Activated CD4-positive, alpha-beta T cell treated with anti-CD3 and anti-CD28 coated beads, Interleukin-2, amount 10 ng/mL, durations not matched to agents 7 days and 5 days (primary cell): ENCODE measurements at places on chromosomes 7 and 10. TPM values are rescaled to one million over a fixed set of nuclear protein-coding genes. Genes with fewer than 3 reads are reported as not detected.

Gene CACNB2
- total RNA-seq = not detected

Gene MOGAT3
- not detected for total RNA-seq

Gene MGAM2
- total RNA-seq = not detected

Gene TMEM140
- 27.7 TPM for total RNA-seq

Gene NKX6-2
- total RNA-seq = not detected

Gene WIPF3
- not detected for total RNA-seq

Gene ANXA8
- 0.30 TPM for total RNA-seq

Gene MARVELD1
- total RNA-seq = 1.3 TPM

Gene UNCX
- not detected for total RNA-seq

Gene CDK14
- not detected for total RNA-seq

Gene ZNF777
- 15.1 TPM for total RNA-seq

Gene DGKB
- total RNA-seq = not detected

Gene MRC1
- not detected for total RNA-seq

Gene ANXA8L1
- 0.15 TPM for total RNA-seq

Gene NPY4R2
- total RNA-seq = not detected

Gene ZMYND11
- total RNA-seq = 44.3 TPM

Gene THSD7A
- total RNA-seq = not detected

Gene NPM3
- total RNA-seq = 30.3 TPM

Gene CYP2W1
- total RNA-seq = not detected

Gene MPLKIP
- total RNA-seq = 38.4 TPM

Gene GIMAP7
- 239 TPM for total RNA-seq

Gene TRIL
- not detected for total RNA-seq

Gene IFIT3
- total RNA-seq = 51.1 TPM

Gene HSPA12A
- not detected for total RNA-seq

Gene MLXIPL
- not detected for total RNA-seq
